Tibial nerve (tissue), 4 donors: ENCODE measurements at places on chromosomes 16 and 17. TPM values are rescaled to one million over a fixed set of nuclear protein-coding genes. Genes with fewer than 3 reads are reported as not detected.

GRCh38 chr16:26951950-26952349, 114.8 kb upstream of the C16orf82 start:
- H3K27ac ChIP-seq: no peak overlapping the region
- no peak for DNase-seq
- no peaks in the 10 kb centered on the region for H3K36me3 ChIP-seq
- no peak overlapping the region for H3K4me3 ChIP-seq
- H3K27me3 ChIP-seq: no peaks in the 10 kb centered on the region

- no peak overlapping the region for H3K27ac ChIP-seq
- H3K4me1 ChIP-seq: no peaks in the 10 kb centered on the region
- H3K4me3 ChIP-seq: no peak overlapping the region
- DNase-seq: no peak
Measured at GRCh38 chr16:57692636-57693035, 2.0 kb upstream of the DRC7 start.

DNA sequence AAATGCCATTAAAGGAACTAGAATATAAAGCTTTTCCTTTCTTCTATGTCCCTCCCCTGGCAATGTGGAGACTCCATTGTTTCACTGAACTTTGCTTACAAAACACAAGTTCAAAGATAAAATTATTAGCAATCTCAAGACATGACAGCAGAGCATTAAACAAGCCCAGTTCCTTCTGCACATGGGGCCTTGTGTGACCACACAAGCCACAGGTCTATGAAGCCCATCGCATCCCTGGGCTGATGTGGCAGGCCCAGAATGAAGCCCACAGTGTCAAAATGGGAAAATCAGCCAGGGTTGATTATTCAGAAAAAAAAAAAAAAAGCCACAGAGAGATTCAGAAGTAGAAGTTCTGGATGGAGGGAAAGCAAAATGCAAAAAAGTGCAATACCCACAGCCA, 12.9 kb upstream of the SLC39A11 start:
- no peak overlapping the region for H3K4me3 ChIP-seq
- no peaks in the 10 kb centered on the region for H3K36me3 ChIP-seq
- DNase-seq: no peak
- no peak overlapping the region for H3K27ac ChIP-seq
- H3K27me3 ChIP-seq: no peaks in the 10 kb centered on the region

GRCh38 chr17:34620458-34620857, 41.1 kb downstream of the TMEM132E start:
- no peaks in the 10 kb centered on the region for H3K36me3 ChIP-seq
- no peak overlapping the region for H3K4me3 ChIP-seq
- H3K4me1 ChIP-seq: no peaks in the 10 kb centered on the region
- H3K27me3 ChIP-seq: no peaks in the 10 kb centered on the region

DNA sequence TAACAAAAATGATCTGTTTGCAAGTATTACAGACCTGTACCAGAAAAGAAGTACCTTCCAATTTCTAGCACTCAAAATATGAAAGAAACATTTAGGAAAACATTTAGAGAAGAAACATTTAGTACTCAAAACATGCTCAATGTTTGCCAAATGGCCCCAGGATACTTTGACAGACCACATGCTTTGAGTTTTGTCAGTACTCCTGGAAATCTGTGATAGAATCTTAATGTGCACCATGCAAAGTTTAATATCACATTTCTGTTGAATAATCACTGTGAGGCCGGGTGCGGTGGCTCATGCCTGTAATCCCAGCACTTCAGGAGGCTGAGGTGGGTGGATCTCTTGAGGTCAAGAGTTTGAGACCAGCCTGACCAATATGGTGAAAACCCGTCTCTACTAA, 8.5 kb upstream of the ZC3H7A start:
- H3K27me3 ChIP-seq: no peaks in the 10 kb centered on the region
- H3K27ac ChIP-seq: no peak overlapping the region
- no peak for DNase-seq
- H3K4me1 ChIP-seq: no peaks in the 10 kb centered on the region
- no peak overlapping the region for H3K4me3 ChIP-seq

DNA sequence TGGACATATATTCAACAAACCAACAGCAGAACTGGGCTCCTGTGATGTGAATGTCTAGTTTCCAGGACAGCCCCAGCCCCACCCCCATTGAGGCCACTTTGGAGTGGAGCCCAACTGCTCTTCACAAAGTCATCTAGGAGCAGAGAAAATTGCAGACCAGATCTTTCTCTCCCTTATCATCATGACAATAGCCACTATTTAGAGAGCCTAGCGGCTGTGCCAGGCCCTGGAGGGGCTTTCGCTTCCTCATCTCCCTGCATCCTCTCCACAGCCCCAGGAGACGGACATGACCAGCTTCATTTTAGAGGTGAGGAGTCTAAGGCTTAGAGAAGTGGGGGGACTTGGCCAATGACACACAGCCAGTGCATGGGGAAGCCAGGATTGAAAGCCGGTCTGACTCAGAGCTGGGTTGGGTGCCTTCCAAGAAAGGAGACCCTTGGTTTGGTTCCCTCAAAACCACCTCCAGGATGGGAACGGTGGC, 1.4 kb downstream of the PRSS8 start:
- no peak for DNase-seq
- peaks cover 43% of the 10 kb centered on the region for H3K36me3 ChIP-seq
- H3K27ac ChIP-seq: no peak overlapping the region
- no peaks in the 10 kb centered on the region for H3K4me1 ChIP-seq

GRCh38 chr17:39920218-39921210, 2.1 kb upstream of the GSDMB start:
- no peaks in the 10 kb centered on the region for H3K27me3 ChIP-seq
- no peaks in the 10 kb centered on the region for H3K4me1 ChIP-seq
- H3K4me3 ChIP-seq: no peak overlapping the region
- no peak for DNase-seq
- H3K27ac ChIP-seq: no peak overlapping the region
- H3K36me3 ChIP-seq: peaks cover 3% of the 10 kb centered on the region

- no peak for DNase-seq
- H3K27me3 ChIP-seq: no peaks in the 10 kb centered on the region
- H3K27ac ChIP-seq: no peak overlapping the region
- no peaks in the 10 kb centered on the region for H3K4me1 ChIP-seq
- H3K4me3 ChIP-seq: no peak overlapping the region
- H3K36me3 ChIP-seq: peaks cover 43% of the 10 kb centered on the region
Measured at GRCh38 chr17:28878981-28879380, 18.6 kb downstream of the FLOT2 start.

- peaks cover 24% of the 10 kb centered on the region for H3K4me1 ChIP-seq
- H3K36me3 ChIP-seq: no peaks in the 10 kb centered on the region
- no peak overlapping the region for H3K4me3 ChIP-seq
- H3K27me3 ChIP-seq: no peaks in the 10 kb centered on the region
Measured at GRCh38 chr16:68790130-68790761, 53.1 kb upstream of the TANGO6 start.

DNA sequence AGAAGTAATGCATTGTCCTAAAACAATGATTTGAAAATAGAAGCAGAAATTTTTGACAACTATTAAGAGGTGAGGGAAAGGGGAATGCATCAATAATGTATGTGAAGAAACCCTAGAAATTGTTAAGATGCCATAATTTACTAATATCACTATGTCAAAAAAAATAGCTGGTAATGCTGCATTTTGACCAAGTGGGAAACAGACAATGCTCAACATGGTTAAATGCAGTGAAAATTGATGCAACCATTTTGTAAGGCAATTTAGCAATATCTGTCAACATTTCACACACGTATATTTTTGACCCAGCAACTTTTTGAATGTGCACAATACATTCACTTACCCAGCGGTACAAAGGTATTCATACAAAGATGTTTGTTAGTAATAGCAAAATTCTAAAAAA, 381.6 kb downstream of the CDH11 start:
- no peaks in the 10 kb centered on the region for H3K36me3 ChIP-seq
- H3K27ac ChIP-seq: no peak overlapping the region
- H3K4me3 ChIP-seq: no peak overlapping the region
- H3K27me3 ChIP-seq: no peaks in the 10 kb centered on the region

DNA sequence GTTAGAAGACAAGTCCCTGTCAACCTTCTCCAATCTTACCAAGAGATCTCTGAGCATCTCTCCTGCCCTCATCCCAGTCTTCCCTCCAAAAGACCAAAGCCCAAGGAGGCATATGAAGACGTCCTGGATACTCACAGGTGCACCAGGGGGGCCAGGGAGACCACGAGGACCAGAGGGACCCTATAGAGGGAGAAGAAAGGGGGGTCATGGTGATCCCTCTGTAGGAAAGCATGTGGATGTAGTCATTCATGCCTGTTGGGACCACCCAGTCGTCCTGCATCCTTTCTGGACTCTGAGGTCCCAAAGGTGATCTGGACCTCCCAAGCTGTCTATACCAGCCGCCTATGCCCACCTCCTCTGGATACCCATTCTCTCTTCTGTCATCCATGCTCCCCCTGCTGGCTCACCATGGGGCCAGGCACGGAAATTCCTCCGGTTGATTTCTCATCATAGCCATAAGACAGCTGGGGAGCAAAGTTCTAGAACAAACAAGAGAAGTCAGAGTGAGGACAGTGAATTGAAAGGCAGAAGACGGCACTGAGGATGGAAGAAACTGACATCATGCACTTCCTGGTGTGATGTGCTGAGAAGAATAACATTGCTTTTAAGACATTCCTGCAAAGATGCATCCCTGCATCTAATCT, 3.3 kb downstream of the COL1A1 start:
- peak; percentile 86 for DNase-seq
- peaks cover 49% of the 10 kb centered on the region for H3K36me3 ChIP-seq
- H3K27ac ChIP-seq: peak overlapping the region; percentile 83
- peaks cover 19% of the 10 kb centered on the region for H3K4me1 ChIP-seq
- H3K27me3 ChIP-seq: peaks cover 10% of the 10 kb centered on the region
- H3K4me3 ChIP-seq: no peak overlapping the region

DNA sequence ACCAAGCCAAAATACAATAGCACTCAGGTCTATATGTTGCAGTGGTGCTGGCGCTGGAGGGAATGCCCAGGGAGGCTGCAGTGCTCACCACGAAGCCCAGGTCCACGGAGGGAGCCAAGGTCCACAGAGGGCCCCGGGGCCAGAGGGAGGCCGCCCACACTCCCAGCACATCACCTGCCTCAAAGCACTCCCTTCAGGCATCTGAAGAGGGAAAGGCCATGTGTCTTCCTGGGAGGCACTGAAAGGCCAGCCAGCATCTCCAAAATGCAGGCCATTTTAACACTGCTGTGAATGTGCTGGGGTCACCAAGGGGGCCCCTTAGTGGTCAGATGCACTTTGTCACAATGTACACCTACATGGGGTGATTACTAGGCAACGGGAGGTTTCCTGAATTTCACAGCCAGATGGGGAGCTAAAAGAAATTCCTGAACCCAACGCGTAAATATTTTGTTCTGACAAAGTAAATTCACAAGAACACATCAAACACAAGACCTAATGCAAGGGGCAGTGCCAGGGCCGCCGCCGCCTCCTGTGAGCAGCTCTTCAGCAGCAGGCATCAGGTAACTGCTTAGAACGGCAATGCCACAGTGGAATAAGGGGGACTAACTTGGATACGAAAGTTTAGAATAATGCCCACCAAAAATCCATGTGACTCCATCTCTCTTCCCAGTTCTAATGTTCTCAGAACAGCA, 42.8 kb downstream of the USP22 start:
- H3K36me3 ChIP-seq: no peaks in the 10 kb centered on the region
- no peak for DNase-seq

DNA sequence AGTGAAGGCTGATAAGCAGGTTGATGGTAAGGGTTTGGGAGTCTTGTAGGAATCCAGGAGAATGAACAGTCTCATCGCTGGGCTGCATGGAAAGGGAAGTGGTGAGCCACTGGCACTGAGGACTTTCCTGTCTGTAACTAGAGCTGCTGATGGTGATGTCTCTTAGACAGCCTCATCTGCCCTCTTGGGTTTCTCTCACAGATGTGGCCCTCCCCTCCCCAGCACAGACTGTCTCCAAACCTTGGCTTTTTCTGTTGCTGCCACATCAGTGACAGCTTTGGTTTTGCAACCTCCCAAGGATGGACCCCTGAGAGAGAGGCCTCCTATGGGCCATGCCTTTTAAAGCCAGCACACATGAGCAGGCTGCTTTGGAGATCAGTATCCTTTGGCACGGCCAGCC, 16.9 kb downstream of the PLCG2 start:
- H3K36me3 ChIP-seq: no peaks in the 10 kb centered on the region
- no peak overlapping the region for H3K4me3 ChIP-seq
- H3K27ac ChIP-seq: no peak overlapping the region
- no peak for DNase-seq
- no peaks in the 10 kb centered on the region for H3K27me3 ChIP-seq

- H3K36me3 ChIP-seq: peaks cover 3% of the 10 kb centered on the region
- peaks cover 13% of the 10 kb centered on the region for H3K4me1 ChIP-seq
- peaks cover 27% of the 10 kb centered on the region for H3K27me3 ChIP-seq
- no peak within 1 kb of the TSS for H3K27ac ChIP-seq
- H3K4me3 ChIP-seq: no peak within 1 kb of the TSS
- no peak for DNase-seq
Measured at GRCh38 chr17:42097691-42098631, at the start of gene ZNF385C. TSS of gene ZNF385C (minus strand) at chr17:42098473. CDS start at chr17:42063056, 35,417 bp downstream.

DNA sequence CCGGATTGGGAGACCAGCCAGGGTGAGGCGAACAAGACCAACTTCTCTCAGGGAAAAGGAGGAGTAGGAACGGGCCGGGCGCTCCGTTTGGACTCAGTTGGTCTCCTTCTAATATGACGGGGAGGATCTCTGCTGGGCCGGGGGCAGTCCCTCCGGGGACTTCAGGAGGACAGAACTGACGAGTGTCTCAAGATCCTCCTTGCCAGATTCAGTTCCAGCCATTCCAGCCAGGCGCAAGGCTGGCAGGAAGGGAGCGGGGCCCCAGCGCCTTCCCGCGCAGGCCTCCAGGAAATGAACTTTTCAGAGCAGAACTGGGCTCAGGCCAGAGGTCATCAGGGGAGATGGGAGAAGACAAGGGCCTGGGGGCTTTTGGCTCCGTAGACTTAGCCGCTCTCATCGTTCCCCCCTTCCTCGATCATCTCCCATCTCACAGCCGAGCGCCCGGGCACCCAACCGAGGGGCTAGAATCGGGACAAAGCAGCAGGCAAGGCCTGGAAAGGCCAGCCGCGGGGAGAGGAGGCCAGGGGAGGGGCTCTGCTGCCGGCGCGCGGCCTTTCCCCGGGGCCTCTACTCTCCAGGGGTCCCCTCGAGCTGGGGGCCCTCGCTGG, 1.6 kb downstream of the ZNF423 start:
- H3K27ac ChIP-seq: peak overlapping the region; percentile 85
- H3K4me3 ChIP-seq: peak overlapping the region; percentile 77
- H3K4me1 ChIP-seq: peaks cover 23% of the 10 kb centered on the region
- no peak for DNase-seq
- H3K36me3 ChIP-seq: no peaks in the 10 kb centered on the region

DNA sequence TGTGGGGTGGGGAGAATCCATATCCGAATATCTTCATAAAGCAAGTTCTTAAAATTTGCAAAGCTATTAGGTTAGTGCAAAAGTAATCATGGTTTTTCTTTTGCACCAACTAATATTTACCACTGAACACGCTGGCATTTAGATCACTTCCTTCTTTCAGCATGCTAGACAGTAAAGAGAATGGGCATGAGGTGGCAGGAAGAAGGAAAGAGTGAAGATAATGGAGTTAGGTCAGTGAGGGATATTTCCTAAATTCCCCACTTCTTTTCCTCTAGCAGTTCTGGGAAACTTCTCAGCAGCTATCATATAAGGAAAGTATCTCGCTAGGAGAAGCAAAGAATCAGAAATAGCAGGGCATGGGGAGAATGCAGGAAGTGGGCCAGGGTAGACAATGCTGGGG, 39.0 kb downstream of the SLC6A4 start:
- no peak overlapping the region for H3K27ac ChIP-seq
- no peaks in the 10 kb centered on the region for H3K27me3 ChIP-seq
- DNase-seq: no peak
- no peaks in the 10 kb centered on the region for H3K36me3 ChIP-seq
- no peaks in the 10 kb centered on the region for H3K4me1 ChIP-seq
- no peak overlapping the region for H3K4me3 ChIP-seq

TP53TG3 gene
- not detected for total RNA-seq

CLDN9 gene
- not detected for total RNA-seq

C17orf113 gene
- total RNA-seq: 2.9 TPM

ST6GALNAC1 gene
- total RNA-seq: 2.7 TPM

GRAPL gene
- total RNA-seq: 2.1 TPM

ZSCAN10 gene
- total RNA-seq: not detected

ABCC11 gene
- not detected for total RNA-seq

FOXN1 gene
- total RNA-seq: not detected

CNTNAP1 gene
- 9.4 TPM for total RNA-seq

PIRT gene
- total RNA-seq: not detected
